G401 (cell line): ENCODE measurements at places on chromosomes 7 and 10. TPM values are rescaled to one million over a fixed set of nuclear protein-coding genes. Genes with fewer than 3 reads are reported as not detected.

DNA sequence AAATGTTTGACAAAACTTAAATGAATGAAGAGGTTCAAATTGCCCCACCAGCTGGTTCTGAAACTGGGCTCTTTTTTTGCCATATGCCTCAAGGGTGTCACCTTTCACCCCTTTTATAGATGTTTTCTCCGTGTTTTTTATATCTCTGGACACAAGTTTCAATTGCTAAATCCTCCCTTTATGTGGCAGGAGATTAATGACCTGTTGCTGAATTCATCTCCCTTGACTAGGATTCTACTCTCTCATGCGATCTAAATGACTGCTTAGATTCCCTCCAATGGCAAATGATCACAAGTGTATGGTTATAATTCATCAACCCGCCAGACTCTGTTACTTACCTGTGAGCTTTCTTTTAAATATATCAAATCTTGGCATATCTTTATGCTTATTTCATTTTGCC lies 677.0 kb upstream of the POT1 start:
- no peak for DNase-seq

DNA sequence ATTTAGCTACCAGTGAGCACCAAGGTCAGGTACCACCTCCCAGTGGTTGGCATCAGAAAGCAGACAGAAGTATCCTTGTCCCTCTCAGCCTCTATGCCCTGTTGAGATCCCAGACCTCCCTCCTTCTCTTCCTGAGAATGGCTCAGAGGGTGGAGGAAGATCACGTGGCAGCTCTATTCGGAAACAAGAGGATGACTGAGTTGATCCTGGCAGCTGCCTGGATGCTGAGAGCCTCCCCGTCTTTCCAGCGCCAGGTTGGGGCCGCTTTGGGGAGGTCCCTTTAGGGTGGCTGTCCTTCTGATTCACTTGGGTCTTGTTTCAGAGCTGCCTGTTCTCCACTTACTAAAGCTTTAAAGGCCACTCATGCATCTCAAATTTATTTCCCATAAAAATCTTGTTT lies 36.9 kb upstream of the NPFFR1 start:
- DNase-seq: no peak

DNA sequence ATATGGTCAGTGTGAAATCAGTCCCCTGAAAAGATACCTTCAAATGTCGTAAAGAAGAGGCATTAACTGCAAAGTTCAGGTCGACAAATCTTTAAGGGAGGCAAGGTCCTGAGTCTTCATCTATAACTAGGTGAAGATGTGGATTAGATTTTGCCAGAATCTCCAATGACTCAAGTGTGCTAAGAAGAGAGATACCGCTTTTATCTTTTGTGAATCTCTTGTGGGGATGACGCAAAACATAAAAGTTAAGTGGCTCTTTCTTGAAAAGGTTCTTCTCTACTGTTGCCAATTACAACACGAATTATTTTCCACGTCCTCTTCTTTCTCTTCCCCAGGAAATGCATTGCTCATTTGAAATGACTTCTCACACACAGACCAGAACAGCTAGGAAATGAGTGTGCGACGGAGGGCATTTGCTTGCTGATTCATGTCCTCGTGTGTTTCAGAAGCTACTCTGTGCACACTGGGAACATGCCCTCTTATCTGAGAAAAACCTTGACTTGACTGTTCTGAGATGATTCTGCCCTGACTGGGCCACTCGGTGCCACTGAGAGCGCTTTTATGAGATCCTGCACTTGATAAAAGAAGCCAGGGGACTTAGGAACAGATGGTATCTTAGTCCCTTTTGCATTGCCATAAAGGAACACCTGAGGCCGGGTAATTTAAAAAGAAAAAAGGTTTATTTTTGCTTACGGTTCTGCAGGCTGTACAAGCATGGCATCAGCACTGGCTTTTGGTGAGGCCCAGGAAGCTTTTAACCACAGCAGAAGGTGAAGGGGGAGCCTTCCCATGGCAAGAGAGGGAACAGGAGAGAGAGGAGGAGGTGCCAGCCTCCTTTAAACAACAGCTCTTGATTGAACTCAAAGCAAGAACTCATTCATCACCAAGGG lies 169.5 kb upstream of the PFKP start:
- no peak for DNase-seq

The STAMBPL1 gene
- total RNA-seq: not detected in 2 replicates

DNA sequence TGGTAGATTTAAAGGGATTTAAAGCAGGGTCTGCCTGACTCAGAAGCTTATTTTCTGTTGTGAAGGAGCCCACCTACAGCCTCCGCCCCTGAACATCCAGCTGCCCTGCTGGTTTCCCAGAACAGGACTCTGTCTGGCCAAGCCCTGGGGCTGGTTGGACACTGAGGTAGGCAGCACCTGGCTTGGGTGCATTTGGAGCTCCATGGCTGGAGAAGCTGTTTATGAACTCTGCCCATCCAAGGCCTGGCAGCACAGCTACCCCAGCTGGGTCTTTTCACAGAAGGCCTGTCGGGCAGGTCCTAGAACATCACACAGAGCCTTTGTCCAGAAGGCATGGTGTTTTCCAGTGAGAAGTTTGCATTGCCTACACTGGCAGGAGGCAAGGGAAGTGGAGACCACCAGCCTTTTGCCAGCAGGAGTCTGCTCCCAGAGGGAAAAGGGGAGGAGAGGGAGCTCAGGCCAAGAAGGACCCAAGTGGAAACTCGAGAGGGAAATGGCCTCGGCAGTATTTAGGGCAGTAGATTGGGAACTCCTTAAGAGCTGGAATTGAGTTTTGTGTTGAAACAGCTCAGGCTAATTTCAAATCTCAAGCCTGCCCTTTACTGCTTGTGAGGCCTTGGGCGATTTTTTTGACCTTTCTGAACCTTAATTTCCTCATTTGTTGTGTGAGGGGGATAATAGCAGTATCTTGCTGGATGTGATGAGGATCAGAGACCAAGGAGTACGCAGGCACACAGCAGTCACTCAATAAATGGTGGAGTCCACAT lies 12.3 kb upstream of the PDCD4 start:
- no peak for DNase-seq

The SFRP5 gene
- not detected in 2 replicates for total RNA-seq

The AKR1B15 gene
- not detected in 2 replicates for total RNA-seq

The C10orf105 gene
- not detected in 2 replicates for total RNA-seq

- no peak for DNase-seq
Observed at GRCh38 chr10:45673074-45673648, 589 bp upstream of the ZFAND4 start.

The C10orf67 gene
- total RNA-seq: not detected in 2 replicates

DNA sequence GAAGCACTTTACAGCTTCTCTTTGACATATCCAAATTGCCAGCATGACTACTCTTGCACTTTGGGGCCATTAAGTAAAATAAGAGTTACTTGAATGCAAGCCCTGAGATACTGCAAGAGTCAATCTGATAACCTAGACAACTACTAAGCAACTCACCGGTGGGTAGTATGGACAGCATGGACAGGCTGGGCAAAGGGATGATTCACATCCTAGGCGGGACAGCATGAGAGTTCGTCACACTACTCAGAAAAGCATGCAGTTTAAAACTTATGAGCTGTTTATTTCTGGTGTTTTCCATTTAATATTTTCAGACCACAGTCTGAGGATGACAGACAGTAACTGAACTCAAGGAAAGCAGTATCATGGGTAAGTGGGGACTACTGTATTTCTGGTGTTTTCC lies 84.0 kb downstream of the ORC5 start:
- DNase-seq: no peak

GRCh38 chr7:101657171-101657570 lies 28.1 kb upstream of the MYL10 start:
- DNase-seq: no peak

DNA sequence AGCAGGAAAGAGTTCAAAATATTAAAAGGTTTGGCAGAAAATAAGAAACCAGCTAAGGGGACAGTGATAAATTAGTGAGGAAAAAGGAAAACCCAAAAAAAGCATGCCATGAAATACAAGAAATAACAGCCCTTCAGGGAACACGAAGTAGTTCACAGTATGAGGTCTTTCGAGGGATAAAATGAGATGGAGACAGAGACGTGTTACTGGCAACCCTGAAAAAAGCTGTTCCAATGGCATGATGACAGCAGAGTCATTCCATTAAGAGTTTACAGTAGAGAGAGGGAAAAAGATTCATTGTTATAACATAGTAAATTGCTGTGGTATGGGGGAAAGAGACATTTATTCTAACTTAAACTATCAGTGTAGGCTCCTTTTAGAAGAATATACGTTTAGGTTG lies 391.2 kb downstream of the ANKRD7 start:
- DNase-seq: peak; percentile 78

The FFAR4 gene
- total RNA-seq: not detected in 2 replicates

GRCh38 chr7:132354527-132354926 lies 221.7 kb downstream of the PLXNA4 start:
- DNase-seq: no peak

DNA sequence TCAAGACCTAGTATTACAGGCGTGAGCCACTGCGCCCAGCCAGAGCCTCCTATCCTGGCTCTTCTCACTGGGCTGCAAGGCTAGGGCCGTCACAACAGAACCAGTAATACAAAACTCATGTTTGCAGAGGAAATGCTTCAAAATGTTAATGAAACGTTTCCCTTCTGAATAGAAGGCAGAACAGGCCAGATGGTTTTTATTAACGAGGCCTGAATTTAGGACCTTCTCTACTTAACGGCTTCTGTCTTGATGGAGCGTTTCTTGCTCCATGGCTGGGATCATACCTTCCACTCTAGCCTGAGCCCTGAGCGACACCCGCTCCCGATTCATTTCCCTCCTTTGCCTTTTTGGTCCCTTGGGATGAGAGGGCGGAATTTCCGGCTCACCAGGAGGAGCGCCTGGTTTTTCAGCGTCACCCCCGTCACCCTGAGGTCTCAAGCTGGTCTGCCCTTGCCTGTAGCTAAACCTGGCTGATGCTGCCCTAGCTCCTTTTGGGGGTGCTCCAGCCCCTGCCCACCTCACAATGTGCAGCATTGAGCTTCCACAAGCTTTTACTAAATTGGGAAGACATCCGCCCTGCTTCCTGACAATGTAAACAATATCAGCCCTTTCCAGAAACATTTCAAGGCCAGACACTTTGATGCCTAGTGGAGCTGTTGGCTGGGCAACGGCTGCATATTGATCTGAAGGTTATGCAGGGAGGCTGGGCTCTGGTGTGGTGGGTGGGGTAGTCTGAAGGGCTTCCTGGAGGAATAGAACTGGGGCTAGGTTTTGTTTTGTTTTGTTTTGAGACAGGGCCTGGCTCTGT lies 5.2 kb downstream of the CLIP2 start:
- no peak for DNase-seq

GRCh38 chr10:98246911-98247805 lies 20.8 kb downstream of the LOXL4 start:
- no peak for DNase-seq

DNA sequence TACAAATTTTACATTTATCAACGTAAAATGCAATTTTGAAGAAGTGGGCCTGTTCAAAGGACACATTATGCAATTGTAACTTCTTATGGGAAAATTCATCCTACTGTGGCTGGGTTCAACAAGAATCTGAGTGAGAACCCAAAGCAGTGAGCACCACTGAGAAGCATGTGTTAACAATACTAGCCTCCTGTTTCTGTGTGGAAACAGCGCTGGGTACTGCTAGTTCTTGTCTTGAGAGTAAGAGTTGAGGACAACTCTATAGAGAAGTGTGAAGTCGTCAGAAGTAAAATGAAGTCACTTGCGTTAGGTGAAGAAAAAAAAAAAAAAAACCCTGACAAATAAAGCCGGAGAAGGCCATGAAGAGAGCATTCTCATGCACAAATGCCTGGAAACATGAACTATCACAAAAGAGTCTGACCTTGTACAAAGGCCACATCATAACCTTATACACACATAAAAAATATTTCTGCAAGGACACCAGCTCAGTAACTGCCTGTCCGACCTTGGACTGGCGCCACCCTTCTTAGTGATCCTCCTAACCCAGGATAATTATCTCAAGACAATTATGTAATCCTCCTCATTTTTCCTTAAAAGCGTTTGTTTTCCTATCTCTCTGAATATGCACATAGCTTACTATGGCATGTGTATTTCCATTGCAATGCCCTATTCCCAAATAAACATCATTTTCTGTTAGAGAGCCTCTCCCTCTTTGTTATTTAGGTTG lies 554.9 kb downstream of the HTR7 start:
- no peak for DNase-seq

DNA sequence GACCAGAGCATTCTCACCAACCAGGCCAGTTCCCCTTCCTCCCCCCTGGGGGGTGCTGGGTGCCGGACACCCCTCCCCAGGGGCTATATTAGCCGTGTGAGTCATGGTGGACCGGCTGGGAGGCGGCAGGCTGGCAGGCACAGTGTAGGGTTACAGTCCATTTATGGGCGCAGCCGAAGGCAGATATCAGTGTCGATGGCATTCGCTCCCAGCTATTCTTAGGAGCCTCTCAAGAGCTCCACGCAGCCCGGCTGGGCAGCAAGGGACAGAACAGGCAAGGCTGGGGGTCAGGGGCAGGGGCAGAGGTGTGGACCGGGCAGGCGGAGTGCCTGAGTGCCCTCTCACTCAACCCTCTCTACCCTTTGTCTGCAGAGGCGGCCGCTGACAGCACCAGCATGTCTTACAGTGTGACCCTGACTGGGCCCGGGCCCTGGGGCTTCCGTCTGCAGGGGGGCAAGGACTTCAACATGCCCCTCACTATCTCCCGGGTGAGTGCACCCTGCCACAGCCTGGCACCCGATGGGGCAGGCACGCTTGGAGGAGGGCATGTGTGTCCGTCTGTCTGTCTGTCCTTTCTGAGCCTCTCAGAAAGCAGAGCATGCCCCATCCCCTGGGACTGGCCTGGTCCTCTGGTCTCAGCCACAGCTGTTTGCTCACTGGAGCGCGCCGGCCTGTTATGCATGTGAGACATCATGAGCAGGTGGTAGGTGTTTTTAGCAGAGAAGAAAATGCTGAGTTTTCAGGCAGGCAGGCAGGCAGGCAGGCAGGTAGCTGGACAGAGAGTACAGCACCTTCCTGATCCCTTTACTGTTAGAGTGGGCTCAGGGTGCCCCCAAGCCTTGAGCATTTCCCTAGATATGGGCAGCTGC lies at the start of gene LDB3:
Gene LDB3 (plus strand): TSS at position 215 of the 869 bp plus-strand sequence. CDS start 181 bp downstream, at position 396.
- no peak for DNase-seq

DNA sequence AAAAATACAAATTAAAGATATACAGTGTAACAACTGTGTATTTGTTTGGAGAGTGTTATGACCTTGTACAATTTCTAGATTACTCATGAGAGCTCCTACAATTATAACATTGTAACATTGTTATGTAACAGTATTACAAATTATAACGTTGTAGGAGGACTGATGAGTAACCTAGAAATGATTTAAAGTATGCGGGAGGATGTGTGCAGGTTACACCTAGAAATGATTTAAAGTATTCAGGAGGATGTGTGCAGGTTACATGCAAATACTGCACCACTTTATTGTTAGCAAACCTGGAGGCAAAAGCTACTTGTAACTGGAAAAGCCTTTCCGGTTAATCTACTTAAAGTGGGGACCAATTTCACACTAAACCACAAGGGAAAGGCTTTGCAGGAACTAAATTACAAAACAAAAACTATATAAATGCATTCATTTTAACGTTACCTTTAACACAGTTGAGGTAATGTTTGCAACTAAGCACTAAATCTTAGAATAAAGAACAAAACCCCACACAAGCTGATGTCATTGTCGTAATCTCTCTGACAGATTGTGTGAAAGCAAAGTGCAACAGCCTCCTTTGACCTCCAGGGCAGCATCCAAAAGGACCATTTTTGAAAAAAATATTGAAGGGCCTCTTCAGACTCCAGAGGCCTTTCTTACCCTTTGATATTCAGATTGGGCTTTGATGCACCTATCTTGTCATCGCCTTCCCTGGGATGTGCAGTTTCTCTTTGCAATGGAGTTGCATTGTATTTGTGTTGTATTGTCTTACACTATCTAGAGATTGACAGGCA lies 522.1 kb upstream of the FOXK1 start:
- DNase-seq: no peak

- DNase-seq: no peak
Observed at GRCh38 chr7:141820067-141820466, 21.2 kb downstream of the PRSS37 start.

- no peak for DNase-seq
Observed at GRCh38 chr10:132882069-132882951, 60.1 kb downstream of the CFAP46 start.

The RBM20 gene
- 2.4 and 2.7 TPM in 2 replicates for total RNA-seq
